ENCODE measurements at places on chromosomes 12 and 14.

GRCh38 chr12:92446083-92446460 is 256.7 kb upstream of the PLEKHG7 start:
- DNase-seq, result no peak

GRCh38 chr14:104393898-104394381 is 185.6 kb upstream of the C14orf180 start:
- peak; percentile 83 for DNase-seq

GRCh38 chr12:13124656-13125505 is 21.4 kb upstream of the GSG1 start:
- DNase-seq, result no peak

DNA sequence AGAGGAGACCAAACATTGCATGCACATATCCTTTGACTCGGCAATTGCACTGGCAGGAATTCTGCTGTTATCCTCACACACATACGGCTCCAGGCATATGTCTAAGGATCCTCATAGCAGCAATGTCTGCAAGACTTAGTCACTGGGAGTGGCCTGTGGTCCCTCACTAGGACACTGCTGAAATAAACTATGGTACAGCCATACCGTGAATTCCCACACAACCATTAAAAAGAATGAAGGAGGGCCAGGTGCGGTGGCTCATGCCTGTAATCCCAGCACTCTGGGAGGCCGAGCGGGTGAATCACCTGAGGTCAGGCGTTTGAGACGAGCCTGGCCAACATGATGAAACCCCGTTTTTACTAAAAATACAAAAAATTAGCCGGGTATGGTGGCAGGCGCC is 105.1 kb downstream of the ZFP36L1 start:
- no peak for DNase-seq

GRCh38 chr14:100737526-100737925 is 10.8 kb downstream of the DLK1 start:
- DNase-seq, result no peak

DNA sequence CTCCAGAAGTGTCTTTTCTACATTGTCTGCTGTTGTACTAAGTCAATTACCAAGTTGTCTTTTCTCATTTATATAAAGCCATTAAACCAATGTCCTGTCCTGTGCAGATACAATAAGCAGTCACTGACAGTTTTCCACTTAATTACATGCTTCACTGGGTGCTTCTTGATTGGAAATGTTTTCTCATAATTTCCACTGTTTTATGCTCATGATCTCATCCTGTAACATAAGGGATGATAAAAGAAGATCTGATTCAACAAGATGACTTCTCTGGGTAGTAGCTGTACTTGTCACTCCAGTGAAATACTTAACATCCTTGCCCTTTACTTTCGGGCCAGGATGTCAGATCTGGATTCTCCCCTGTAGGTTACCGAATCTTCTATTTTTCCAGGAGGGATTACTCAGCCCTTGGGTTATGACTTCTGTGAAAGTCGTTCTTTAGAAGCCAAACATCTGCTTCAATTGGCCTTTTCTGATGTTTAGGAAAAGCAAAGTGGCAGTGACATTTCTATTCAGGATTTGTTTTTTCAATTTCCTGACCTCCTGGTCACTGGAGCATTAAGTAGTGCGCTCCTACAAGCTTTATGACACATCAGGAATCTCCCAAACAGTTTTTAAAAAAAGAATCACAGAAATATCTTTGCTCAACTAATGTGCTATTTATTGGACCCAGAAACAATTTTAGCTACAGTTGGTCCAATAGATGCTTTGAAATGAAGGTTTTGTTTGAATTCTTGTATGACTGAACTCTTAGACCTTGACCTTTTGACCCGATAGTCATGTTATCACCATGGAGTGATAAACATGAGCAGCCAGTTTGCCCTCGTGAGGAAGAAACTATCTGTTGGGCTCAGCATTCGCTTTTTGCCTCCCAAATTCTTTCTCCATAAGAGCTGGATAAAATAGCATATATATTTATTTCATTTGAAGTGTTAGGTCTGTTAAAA is 234.5 kb upstream of the SSTR1 start:
- no peak for DNase-seq

Measured in activated CD4-positive, alpha-beta T cell treated with anti-CD3 and anti-CD28 coated beads, Interleukin-2, amount 10 ng/mL, durations not matched to agents 7 days and 5 days (primary cell).